ENCODE measurements at places on chromosomes 6 and 20.

DNA sequence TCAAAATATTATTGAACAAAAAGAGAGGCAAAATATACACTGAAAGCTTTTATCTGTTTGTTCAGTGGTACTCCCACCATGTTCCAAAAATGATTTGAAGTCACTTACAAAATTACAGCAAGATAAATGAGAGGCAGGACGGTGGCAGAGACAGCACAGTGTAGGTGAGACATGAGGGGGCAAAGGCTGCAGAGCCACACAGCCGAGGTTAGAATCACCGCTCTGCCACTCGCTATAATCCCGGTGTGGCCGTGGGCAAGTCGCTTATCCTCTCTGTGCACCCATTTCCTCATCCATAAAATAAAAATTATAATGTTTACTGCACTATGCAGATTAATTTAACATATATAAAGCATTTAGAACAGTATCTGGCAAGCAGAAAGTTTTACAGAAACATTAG lies 140.1 kb upstream of the BEND6 start:
- no peak for DNase-seq

GRCh38 chr6:121497970-121498375 lies 62.5 kb downstream of the GJA1 start:
- DNase-seq: no peak

DNA sequence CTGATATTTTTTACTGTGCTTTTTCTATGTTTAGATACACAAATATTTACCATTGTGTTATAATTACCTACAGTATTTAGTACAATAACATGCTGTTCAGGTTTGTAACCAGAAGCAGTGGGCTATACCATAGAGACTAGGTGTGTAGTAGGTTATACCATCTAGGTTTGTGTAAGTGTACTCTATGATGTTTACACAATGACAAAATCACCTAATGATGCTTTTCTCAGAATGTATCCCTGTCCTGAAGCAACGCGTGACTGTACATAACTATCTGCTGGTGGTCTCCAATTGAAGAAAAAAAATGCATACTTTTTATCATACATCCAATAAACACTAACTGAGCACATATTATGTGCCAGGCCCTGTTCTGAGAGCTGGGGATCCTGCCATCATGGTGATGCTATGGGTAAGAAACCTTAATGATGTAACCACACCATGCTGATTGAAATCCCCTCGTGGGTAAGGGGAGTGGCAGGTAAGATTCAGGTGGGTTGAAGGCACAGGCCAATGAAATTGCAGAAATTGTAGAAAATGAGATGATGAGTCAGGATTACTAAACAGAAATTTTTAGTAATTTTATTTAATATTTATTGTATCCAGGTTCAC lies 76.8 kb downstream of the FYN start:
- no peak for DNase-seq

GRCh38 chr6:138396709-138397108 lies 7.3 kb upstream of the HEBP2 start:
- DNase-seq: no peak

Data from hematopoietic multipotent progenitor cell (in vitro differentiated cells).